ENCODE measurements at places on chromosomes 12 and 14.

GRCh38 chr14:68685419-68686204 lies 107.3 kb downstream of the ZFP36L1 start:
- no peak for DNase-seq

DNA sequence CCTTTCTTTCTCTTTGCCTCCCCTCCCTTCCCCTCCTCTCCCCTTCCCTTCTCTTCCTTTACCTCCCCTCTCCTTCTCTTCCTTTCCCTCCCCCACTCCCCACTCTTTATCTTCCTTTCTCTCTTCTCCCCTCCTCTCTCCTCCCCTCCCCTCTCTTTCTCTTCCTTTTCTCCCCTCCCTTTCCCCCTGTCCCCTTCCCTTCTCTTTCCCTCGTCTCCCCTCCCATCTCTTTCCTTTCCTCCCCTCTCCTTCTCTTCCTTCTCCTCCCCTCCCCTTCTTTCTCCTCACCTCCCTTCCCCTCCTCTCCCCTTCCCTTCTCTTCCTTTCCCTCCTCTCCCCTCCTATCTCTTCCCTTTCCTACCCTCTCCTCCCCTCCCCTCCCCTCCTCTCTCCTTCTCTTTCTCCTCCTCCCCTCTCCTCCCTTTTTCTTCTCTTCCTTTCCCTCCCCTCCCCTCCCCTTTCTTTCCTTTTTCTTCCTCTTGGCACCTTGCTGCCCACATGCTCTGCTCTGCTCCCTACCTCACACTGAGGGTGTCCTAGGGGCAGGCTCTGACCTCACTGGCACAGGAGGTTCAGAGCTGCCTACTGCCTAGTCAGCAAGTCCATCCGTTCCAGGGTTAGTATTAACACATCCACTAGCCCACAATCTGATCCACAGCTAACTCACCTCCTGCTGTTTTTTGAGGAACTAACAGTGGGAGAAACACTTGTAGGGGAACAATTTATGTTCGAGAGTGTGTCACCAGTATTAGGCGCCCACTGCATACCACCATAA lies 101.0 kb downstream of the NUAK1 start:
- DNase-seq: no peak

GRCh38 chr14:57875296-57875695 lies 9.4 kb upstream of the SLC35F4 start:
- DNase-seq: no peak

DNA sequence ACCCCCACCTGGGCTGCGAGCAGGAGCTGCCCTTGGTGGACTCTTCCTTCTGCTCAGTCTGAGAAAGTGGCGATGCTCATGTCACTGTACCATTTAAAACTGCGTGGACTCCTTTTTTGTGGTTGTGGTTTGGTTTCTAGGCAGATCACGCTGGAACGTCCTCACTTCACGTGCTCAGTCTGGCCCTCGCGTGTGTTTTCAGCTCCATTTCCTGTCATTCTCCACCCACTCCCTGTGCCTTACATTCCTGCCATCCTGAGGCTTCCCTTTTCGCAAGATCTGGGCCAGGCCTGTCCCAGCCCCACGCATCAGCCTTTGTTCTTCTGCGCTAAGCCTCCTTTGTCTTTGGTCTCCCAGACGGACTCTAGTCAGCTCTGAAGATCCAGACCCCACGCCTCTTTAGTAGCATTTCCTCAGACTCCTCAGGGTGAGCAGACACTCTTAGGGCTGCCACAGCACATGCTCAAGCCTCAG lies 105.4 kb downstream of the FBXL14 start:
- DNase-seq: no peak

DNA sequence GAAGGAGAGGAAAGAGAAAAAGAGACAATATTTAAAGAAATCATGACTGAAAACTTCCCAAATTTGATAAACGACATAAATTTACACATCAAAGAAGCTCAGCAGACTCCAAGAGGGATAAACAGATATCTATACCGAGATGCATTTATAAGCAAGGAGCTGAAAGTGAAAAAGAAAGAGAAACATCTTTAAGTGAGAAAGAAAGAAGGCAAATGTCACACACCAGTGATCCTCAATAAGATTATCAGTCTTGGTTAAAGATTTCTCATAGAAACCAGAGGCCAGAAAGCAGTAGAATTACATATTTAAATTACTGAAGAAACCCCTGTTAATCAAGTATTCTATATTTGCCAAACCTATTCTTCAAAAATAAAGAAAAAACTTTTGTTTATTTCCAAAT lies 424.2 kb downstream of the SLC16A7 start:
- DNase-seq: no peak

GRCh38 chr12:106704081-106704480 lies 70.4 kb upstream of the RIC8B start:
- no peak for DNase-seq

DNA sequence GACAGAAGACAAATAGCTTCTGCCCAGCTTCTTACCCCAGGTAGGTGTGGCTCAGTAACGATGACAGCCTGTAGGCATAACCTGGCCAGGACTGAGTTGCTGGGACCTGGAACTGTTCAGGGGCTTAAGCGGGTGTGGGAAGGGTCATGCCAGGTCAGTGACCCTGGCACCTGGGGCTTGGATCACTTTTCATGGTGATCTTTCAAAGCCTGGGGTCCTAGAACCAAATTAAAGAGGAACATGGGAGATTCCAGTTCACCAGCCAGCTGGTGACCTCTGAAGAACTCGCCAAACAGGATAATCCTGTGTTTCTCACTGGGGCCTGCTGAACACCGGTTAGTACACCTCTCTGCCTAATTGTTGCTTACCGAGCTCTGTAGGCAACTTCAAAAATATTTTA lies 102.6 kb upstream of the LMNTD1 start:
- no peak for DNase-seq
